ENCODE measurements at places on chromosomes 6 and 20.

GRCh38 chr6:16991981-16992629, 109.7 kb upstream of the STMND1 start:
- no peak for DNase-seq

GRCh38 chr6:82832811-82833210, 232.8 kb downstream of the UBE3D start:
- no peak for DNase-seq

GRCh38 chr6:23524548-23524947, 601.5 kb upstream of the NRSN1 start:
- peak; percentile 37 for DNase-seq

- DNase-seq, result no peak
These were observed 228.9 kb downstream of the ALDH8A1 start for GRCh38 chr6:134721060-134721405.

DNA sequence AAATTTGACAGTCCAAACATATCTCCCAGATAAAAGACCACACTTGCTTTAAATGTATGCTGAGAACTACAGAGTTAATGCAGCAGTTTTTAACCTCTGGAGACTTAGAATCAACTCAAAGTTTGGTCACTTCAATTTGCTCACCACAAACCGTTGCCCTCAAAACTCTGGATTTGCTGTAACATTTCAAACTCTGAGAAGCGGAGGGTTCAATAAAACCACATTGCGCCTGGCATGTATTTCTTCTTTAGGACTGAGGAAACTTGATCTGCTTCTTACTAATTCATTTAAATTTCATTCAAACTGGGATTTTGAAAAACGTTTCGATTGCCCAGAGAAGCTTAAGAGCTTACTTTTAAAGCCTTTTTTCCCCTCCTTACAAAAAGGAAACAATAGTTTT, 115.8 kb downstream of the MTFR2 start:
- no peak for DNase-seq

- no peak for DNase-seq
These were observed 14.0 kb downstream of the CYP39A1 start for GRCh38 chr6:46638650-46639049.

- no peak for DNase-seq
These were observed 27.0 kb upstream of the SERPINB1 start for GRCh38 chr6:2868637-2869036.

Data from astrocyte of the hippocampus (primary cell).